ENCODE measurements at places on chromosomes 12 and 14.
A peak's percentile ranks its signal among the peaks of the same experiment; 100 is the strongest.

- no peak for DNase-seq
- H3K27ac ChIP-seq, result no peak overlapping the region
- H3K36me3 ChIP-seq, result peaks cover 26% of the 10 kb centered on the region
- peaks cover 11% of the 10 kb centered on the region for H3K4me1 ChIP-seq
- H3K27me3 ChIP-seq, result no peaks in the 10 kb centered on the region
These were observed 326.2 kb upstream of the RGS6 start for GRCh38 chr14:71606064-71606463.

DNA sequence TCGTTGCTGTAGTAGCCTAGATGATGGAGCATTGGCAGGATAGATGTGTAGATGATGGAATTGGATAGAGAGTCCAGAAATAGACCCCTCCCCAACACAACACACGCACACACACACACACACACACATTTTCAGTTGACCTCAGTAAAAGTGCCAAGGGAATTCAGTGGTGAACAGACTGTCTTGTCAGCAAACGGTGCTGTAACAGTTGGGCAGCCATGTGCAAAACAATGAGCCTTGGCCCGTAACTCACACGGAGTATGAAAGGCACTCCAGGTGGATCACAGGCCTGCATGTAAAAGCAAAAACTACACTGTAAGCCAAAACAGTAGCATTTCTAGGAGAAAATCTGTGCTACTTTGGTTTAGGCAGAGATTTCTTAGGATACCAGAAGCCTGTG, 87.8 kb downstream of the DDX51 start:
- DNase-seq, result no peak
- no peak overlapping the region for H3K4me3 ChIP-seq
- H3K27me3 ChIP-seq, result no peaks in the 10 kb centered on the region

DNA sequence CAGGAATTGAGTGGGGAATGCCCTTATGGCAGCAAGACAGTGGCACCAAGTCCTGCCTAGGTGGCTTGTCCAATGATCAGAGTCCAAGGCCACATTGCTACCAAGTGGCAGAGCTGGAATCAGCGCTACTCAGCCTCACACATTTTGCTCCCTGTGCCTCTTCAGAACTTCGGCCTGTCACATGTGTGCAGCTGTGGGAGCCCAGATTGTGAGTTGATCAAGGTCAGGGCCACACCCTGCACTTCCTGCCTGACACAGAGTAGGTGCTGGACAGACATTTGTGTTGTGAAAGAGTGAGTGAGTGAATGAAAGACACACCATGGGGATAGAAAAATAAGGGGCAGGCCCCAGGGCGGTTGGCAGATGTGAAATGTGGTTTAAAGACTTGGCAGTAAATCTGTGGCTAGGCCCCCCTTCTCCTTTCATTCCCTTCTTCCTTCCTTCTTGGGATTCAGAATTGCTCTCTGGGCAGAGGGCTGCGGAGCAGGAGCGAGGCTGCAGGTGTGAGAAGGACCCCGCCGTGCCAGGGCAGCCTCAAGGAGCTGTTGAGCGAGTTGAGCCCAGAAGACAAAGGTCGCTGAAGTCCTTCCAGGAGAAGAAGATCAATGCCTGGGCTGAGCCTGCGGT, 83.5 kb downstream of the SLC25A47 start:
- peak overlapping the region; percentile 76 for H3K27ac ChIP-seq
- DNase-seq, result peak; percentile 70
- H3K27me3 ChIP-seq, result no peaks in the 10 kb centered on the region
- H3K4me3 ChIP-seq, result no peak overlapping the region
- H3K4me1 ChIP-seq, result peaks cover 33% of the 10 kb centered on the region

GRCh38 chr14:61643555-61643954, 51.8 kb upstream of the HIF1A start:
- H3K36me3 ChIP-seq, result no peaks in the 10 kb centered on the region
- H3K4me1 ChIP-seq, result peaks cover 9% of the 10 kb centered on the region
- no peaks in the 10 kb centered on the region for H3K27me3 ChIP-seq
- no peak for DNase-seq
- H3K27ac ChIP-seq, result no peak overlapping the region

- no peak overlapping the region for H3K27ac ChIP-seq
- DNase-seq, result no peak
- peaks cover 70% of the 10 kb centered on the region for H3K4me1 ChIP-seq
- H3K27me3 ChIP-seq, result no peaks in the 10 kb centered on the region
- H3K36me3 ChIP-seq, result peaks cover 22% of the 10 kb centered on the region
These were observed 41.3 kb downstream of the WNK1 start for GRCh38 chr12:793711-794110.

GRCh38 chr14:22650960-22651521, 6.9 kb upstream of the OR6J1 start:
- H3K4me3 ChIP-seq, result no peak overlapping the region
- peaks cover 1% of the 10 kb centered on the region for H3K4me1 ChIP-seq
- H3K27me3 ChIP-seq, result no peaks in the 10 kb centered on the region
- H3K27ac ChIP-seq, result no peak overlapping the region
- H3K36me3 ChIP-seq, result no peaks in the 10 kb centered on the region
- DNase-seq, result peak; percentile 25

DNA sequence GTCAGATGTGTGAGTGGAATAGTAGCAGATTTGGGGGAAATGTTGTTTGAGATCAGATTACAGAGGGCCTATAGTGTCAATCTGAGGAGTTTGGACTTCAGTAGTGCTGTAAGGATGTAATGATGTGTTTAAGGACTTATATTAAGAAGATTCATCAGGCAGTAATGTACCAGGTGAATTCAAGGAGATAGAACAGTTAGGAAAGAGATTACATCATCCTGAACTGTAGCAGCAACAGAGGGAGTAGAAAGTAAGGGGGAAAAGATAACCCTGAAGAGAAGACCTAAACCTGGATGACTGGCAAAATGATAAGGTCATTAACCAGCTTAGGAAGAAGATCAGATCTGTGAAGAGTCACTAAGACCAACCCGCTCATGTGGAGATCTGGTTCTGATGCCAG, 349.4 kb downstream of the PDZRN4 start:
- H3K27me3 ChIP-seq, result no peaks in the 10 kb centered on the region
- no peaks in the 10 kb centered on the region for H3K36me3 ChIP-seq
- no peak overlapping the region for H3K27ac ChIP-seq
- no peak for DNase-seq
- H3K4me3 ChIP-seq, result no peak overlapping the region

GRCh38 chr12:114918535-114919233, 234.7 kb upstream of the TBX3 start:
- no peak overlapping the region for H3K27ac ChIP-seq
- H3K36me3 ChIP-seq, result no peaks in the 10 kb centered on the region
- H3K4me1 ChIP-seq, result no peaks in the 10 kb centered on the region
- DNase-seq, result no peak
- no peaks in the 10 kb centered on the region for H3K27me3 ChIP-seq
- H3K4me3 ChIP-seq, result no peak overlapping the region

GRCh38 chr14:95307402-95308041, 12.2 kb downstream of the CLMN start:
- H3K4me3 ChIP-seq, result no peak overlapping the region
- H3K27ac ChIP-seq, result no peak overlapping the region
- no peaks in the 10 kb centered on the region for H3K4me1 ChIP-seq
- no peaks in the 10 kb centered on the region for H3K36me3 ChIP-seq
